ENCODE measurements at places on chromosomes 6 and 20.

DNA sequence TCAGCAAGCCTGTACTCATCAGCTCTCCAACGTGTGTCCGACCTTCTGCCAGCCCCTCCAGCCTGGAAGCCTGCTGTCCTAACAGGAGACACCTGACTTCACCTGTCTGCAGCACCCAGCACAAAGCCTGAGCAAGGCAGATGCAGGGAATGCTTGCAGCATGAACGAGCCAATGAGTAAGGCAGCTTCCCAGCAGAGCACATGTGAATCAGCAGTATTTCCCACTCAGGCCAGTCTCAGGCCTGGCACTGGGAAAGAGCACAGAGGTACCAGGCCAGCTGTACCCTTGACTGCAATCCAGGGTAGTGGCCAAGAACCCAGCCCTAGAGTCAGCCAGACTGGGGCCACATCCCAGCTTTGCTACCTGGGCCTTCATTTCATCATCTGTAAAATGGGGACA is 120.8 kb downstream of the MAFB start:
- DNase-seq: no peak

DNA sequence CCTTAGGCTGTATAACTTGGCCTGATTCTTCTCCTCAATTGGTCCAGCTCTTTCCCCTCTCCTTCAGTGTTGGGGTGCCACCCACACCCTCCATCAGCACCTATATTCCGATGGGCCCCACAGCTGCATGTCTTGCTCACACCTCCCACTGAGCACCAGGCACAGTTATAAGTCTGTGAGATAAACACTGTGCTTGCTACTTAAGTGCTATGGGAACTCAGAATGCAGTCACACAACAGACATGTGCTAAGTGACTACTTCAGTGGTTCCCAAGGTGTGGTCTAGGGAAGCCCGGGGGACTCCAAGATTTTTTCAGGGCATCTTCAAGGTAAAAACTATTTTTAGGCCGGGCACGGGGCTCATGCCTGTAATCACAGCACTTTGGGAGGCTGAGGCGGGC is 7.3 kb downstream of the ZC3H12D start:
- DNase-seq: no peak

DNA sequence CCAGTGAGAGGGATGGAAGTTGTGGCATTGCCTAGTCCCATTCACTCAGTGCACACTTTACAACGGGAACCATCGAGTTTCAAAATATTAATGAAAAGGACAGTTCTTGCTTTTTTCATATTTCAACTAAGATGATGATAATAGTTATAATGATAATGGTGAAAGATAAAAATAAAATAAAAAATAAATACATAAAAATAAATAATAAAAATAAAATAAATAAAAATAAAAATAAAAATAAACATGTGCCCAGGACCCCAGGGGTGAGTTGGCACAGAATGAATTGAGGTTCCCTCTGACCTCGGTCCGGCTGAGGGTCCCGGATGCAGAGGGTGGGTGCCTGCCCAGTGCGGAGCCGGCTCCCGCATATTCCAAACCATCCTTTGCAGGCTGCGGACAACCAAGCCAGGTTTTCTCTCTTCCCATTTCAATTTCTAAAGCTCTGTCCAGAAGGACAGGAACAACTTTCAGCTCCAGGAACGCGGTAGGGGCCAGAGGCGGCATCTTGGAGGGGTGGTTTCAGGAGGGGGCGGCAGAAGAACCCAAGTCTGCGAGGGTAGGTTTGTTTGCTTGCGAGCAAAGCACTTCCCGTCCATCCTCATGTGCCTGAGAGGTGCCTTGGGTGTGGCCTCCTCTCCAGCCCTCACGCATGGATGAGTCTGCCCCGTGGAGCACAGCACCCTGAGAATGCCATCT is 236.8 kb downstream of the DLL1 start:
- no peak for DNase-seq

GRCh38 chr20:15603978-15604805 is 969.1 kb downstream of the KIF16B start:
- DNase-seq: no peak

DNA sequence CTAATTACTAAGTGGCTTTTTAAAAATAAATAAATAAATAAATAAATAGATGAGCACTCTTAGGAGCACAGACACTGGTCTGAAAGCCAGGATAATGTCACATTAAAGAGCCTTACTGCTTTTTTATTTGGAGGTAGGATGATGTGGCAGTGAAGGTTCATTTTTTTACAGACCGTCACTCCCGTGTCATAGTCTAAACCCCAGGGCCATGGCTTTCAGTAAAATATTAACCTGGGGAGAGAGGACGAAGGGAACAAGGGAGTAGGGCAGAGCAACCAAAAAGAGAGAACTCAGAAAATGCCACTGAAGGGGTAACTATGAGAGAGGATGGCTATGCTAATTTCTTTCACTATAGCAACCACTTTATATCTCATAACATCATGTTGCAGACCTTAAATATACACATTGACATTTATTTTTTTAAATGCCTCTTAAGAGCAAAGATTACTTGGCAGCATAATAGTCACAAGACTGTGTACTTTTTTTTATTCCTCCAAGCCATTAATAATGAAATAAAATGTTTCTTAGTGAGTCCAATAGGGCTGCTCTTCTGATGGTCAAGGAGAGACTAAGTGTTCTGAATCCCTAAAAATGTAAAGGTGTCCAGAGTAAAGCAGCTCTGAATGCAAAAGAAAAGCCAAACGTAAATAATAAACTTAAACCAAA is 100.9 kb upstream of the SIM1 start:
- DNase-seq: no peak
